ENCODE measurements at places on chromosomes 3 and 15.

DNA sequence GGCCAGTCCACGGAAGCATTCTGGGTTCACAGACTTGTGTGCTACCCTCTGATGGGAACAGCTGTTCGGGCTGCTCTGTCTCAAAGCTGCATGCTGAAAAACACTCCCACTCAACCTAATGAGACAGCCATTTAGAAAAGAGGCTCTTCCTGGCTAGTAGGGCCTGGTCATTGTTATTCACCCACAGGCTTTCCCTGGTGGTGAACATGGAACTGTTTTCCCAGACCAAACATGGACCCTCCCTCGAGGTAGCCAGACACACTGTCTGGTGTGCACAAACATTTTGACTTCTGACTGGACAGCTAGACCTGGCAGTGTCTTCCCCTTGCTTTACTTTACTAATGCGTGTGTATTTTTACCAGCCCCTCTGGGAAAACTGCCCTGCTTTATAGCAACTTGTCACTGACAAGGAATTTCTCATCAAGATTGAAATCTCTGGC lies 39.0 kb downstream of the MECOM start:
- DNase-seq, result no peak

DNA sequence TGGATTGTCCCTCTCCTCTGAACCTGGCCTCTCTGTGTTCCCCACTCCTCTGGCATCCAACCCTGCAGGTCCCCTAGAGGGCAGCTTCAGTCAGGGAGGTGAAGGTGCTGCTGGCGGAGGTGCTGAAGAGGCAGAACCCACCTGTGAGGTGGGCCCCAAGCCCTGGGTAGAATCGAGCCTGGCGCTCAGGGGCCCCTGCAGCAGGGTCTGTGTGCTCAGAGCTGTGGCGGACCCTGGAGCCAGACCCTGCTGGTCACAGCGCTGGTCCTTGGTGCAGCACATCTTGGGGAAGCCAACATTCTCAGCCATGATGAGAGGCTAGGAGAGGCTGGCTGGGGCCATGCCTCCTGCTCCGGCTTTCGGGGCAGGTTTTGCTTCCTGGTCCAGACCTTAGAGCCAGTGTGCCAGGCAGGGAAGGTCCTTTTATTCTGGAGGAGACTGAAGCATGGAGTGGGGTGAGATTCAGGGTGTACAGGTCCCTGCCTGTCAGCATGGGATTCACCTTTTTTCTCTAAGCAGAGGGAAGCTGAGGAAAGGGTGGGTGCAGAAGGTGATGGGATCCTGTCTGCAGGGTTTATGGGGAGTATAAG lies 54.7 kb upstream of the TAMM41 start:
- no peak for DNase-seq

DNA sequence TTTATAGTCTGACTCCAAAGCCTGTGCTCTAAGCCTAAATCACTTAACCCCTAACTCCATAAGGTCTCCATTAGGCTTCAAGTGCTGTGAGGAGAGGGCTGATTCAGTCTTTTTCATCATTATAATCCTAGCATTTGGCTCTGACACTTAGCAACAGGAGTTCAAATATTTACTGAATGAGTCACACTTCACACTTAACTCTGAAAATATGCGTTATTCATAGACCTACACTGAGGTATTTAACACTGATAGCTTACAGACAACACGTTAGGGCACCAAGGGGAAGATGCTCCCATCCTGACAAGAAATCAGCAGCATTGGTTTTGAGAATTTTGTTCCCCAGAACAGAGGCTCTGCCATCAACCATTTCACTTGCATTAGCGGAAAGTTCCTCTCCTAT lies 53.5 kb downstream of the MSL2 start:
- DNase-seq, result no peak

GRCh38 chr15:47506329-47507100 lies 210.8 kb upstream of the SEMA6D start:
- no peak for DNase-seq

DNA sequence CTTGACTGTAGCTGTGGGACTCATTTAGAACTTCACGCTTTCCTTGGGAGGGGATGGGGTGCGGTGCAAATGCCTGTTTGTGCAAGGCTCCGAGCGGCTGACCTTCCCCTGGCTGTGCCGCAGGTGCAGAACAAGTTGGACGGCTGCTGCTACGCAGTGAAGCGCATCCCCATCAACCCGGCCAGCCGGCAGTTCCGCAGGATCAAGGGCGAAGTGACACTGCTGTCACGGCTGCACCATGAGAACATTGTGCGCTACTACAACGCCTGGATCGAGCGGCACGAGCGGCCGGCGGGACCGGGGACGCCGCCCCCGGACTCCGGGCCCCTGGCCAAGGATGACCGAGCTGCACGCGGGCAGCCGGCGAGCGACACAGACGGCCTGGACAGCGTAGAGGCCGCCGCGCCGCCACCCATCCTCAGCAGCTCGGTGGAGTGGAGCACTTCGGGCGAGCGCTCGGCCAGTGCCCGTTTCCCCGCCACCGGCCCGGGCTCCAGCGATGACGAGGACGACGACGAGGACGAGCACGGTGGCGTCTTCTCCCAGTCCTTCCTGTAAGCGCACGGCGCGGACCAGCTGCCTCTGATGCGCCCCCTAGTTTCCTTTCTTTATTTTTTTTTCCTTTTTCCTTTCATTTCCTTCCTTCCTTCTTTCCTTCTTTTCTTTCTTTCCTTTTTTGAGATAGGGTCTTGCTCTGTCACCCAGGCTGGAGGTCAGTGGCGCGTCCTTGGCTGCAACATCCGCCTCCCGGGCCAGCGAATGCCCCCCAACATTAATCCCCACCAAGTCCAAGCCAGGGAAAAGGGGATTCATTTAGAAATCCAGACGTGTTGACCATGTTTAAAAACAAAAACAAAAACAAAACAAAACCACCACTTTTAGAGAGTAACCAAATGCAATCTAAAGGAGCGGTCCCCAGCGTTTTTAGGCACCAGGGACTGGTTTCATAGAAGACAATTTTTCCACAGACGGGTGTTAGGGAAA lies 42.7 kb downstream of the EIF2AK4 start:
- no peak for DNase-seq

DNA sequence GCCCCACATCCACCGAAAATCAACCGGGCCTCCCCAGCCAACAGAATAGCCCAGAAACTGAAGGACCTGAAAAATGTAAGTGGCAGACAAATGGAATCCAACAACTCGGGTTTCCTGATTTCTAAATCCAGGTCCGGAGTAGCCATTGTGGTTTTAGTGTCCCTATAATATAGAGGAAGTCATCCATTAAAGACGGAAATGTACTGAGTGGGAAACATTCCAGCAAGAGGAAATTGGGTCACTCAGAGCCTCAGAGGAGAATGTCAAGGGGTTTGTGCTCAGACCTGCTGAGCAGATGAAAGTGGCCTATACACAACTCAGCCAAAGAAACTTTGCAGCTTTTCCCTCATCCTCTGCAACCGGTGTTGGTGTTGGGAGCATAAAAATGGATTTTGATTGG lies 366.7 kb downstream of the ERC2 start:
- no peak for DNase-seq

GRCh38 chr3:72977060-72977808 lies 19.4 kb upstream of the PPP4R2 start:
- DNase-seq, result no peak

DNA sequence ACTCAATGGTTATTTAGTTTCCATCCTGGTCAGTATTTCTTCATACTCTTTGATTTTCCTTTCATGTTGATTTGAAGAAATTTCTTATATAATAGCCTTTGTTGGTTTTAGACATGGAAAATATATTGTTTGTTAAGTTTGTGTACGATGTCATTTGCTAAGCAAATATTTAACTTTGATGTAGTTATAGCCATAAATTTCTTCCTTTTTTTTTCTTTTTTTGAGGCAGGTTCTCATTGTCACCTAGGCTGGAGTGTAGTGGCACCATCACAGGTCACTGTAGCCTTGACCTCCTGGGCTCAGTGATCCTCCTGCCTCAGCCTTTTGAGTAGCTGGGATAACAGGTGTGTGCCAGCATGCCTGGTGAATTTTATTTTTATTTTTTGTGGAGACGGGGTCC lies 51.4 kb downstream of the NMD3 start:
- no peak for DNase-seq

GRCh38 chr15:37550360-37551024 lies 383.9 kb upstream of the TMCO5A start:
- DNase-seq, result no peak

- DNase-seq, result no peak
Measured at GRCh38 chr3:35659768-35660167, 20.4 kb downstream of the ARPP21 start.

GRCh38 chr15:62153228-62153627 lies 11.9 kb downstream of the C2CD4B start:
- DNase-seq, result no peak

DNA sequence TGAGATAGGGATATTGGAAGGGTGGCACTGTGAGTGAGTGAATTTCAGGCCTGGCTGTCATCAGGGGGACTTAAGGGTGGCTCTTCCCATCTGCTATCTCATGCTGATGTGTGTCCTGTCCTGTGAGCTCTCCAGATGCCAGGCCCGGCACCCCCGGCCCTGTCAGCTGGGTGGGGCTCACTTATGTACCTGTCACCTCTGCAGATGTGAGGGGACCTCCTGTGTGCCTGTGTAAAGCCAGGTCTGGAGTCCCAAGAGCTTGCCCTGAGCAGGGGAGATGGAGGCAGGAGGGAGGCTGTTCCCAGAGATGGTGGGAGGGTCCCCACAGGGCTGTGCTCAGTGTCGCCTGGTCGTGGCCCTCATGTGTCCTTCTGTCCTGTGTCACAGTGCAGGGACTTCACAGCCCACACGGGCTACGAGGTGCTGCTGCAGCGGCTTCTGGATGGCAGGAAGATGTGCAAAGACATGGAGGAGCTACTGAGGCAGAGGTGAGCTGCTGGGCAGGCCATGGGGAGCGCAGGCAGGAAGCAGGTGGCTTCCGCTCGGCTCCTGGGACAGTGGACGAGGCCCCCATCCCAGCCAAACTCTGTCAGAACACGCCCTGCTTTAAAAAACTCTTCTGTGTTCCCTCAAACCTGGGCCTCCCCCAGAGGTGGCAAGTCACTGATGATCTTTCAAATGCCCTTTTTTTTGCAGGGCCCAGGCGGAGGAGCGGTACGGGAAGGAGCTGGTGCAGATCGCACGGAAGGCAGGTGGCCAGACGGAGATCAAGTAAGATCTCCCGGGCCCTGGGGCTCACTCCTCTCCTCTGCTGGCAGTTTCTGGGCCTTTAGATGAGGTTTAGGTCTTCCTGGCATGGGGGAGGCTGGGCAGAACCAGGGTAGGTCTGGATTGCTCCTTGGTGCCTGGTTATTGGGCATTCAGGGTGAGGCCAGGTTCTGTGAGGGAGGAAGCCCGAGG lies 23.1 kb downstream of the PSTPIP1 start:
- no peak for DNase-seq

GRCh38 chr3:69305011-69305410 lies 80.9 kb downstream of the FRMD4B start:
- DNase-seq, result no peak

DNA sequence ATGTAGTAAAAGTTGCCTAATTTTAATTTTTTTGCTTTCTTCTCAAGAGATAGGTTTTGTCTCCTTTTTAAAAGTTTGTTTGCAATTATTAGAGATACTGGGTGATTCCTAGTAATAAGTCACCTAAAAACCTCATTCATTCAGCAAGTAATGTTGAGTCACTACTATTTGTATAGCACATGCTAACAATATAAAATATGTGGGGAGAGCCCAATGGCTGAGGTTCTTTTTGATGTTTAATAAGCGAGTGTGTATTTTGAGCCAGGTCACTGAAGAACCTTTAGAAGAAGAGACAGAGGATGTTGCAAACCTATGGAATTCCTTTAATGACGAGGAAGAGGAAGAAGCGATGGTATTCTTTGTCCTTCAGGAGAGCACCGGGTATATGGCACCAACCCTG lies 123.7 kb upstream of the CHRM5 start:
- DNase-seq, result no peak

DNA sequence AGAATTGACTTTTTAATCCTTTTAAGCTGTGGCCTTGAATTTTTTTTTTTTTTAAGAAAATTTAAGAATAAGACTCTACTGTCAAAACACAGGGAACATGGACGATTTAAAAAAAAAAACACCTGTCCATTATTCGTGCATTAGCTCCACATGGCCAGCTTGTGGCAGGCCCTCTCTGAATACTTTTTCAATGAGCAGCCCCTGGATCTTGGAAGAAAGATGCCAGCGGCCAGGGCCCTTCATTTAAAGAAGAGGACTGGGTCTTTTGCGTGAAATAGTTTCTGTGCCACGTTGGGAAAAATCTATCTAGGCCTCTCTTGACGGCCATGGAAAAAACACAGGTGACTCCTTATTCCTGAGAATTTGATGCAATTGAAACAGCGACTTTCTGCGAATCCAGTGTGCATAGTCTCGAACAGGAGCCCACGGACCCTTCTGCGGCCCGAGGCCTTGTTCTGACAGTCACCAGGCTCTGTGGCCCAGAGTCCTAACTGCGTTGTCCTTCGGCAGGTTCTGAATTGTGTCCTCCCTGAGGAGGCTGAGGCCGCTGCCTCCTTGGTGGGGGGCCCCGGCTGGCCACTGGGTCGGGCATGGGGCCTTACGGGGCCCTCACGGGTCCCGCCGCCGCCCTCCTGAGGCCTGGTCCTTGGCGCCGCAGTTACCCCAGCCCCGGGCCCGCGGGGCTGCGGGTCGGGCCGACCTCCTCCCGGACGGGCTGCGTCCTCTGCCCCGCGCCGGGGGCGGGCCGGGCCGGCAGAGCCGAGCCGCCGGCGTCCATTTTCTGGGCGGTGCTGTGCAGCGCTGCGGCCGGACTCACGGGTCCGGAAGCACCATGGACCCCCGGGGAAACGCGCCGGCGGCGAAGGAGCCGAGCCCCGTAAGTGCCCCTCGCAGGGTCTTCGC lies 33.5 kb downstream of the ZBTB38 start:
- no peak for DNase-seq

- no peak for DNase-seq
Measured at GRCh38 chr15:91541286-91541685, 312.2 kb upstream of the SLCO3A1 start.

DNA sequence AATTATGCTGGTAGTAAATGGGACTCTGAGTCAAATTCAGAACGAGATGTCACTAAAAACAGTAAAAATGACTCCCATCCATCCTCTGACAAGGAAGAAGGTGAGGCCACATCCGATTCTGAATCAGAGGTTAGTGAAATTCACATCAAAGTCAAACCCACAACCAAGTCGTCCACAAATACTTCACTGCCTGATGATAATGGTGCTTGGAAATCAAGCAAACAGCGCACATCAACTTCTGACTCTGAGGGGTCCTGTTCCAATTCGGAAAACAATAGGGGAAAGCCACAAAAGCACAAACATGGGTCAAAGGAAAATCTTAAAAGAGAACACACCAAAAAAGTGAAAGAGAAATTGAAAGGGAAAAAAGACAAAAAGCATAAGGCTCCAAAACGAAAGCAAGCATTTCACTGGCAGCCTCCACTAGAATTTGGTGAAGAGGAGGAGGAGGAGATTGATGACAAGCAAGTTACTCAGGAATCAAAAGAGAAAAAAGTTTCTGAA lies 15.1 kb upstream of the ZBTB47 start:
- DNase-seq, result no peak

GRCh38 chr3:88807491-88808105 lies 299.8 kb upstream of the EPHA3 start:
- no peak for DNase-seq

DNA sequence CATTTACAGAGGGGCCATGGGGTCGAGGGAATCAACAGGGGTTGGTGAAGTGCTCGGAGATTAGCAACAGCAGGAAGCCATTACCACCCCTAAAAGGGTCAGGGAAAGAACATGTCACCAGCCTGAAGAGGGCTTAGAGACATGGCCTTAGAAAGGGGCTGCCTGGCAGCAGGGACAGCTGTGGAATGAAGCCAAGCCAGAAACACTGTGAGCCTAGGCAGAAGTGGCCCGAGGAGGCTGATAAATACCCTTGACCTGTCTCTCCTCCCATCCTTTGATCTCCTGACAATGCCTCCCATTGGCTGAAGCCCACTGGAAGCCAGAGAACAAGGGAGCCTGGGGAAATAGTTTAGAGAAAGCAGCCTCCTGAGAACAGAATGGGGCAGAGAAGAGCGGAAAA lies 31.4 kb downstream of the GPD1L start:
- DNase-seq, result no peak

- no peak for DNase-seq
Measured at GRCh38 chr15:67593562-67593961, 51.1 kb downstream of the MAP2K5 start.

Measured in esophagus squamous epithelium (tissue), 5 donors.